ENCODE measurements at places on chromosomes 16 and 17. TPM values are rescaled to one million over a fixed set of nuclear protein-coding genes. Genes with fewer than 3 reads are reported as not detected.

GRCh38 chr17:27631411-27631760, 398 bp downstream of the LGALS9 start:
- no peak for DNase-seq

GRCh38 chr16:30786936-30787612, at the start of gene ZNF629:
ZNF629 (minus strand) TSS chr16:30787205; CDS start chr16:30784482, 2,723 bp downstream.
- DNase-seq, result no peak

DNA sequence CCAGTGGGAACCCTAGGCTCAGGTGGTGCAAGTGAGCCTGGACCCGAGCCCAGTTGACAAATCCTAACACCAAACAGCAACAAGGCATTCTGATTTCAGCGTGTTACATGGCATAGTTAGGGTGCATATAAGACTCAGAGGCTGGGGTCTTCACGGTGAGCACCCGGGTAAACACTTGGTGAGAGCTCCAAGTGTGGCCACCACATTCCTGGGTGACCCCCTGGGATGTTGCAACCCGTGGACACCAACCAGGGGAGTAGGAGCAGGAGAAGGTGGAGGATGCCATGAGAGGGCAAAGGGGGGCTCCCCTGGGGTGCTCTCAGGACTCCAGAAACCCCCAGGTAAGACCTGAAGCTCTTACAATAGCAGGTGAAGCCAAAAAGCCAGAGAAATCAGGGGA, 69.9 kb upstream of the CDH5 start:
- no peak for DNase-seq

Gene TMEM235
- not detected for total RNA-seq

Gene TNFRSF13B
- not detected for total RNA-seq

Gene SPN
- total RNA-seq, result not detected

DNA sequence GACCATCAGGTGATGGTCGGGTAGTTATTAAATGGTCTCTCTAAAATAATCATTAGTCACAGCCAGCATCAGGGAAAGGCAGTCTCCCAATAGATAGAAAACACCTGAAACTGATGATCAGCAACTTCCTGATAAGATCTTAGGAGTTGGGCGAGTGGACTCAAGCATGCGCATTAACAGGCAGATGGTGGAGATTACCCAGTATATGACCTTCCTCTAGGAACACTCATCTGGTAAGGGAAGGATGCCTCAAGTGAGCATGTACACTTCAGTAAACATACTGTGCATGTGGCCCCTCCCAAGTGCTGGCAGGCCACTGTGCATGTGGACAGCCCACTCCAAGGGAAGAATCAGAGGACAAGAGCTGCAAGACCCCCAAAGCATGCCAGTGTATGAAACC, 105.9 kb downstream of the ABCC12 start:
- DNase-seq, result no peak

DNA sequence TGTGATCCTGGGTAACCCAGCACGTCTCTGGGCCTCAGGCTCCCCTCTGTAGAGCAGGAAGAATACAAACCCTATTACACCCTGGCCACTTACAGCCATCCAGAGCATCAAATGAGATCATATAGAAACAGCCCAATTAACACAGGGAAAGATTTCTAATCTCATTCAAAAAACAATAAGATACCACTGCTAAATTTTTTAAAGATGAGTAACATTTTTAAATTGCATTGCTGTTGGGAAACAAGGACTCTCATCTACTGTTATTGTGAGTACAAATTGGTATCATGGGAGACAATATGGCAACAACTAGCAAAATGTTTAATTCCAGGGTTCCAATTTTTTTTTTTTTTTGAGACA, 41.1 kb downstream of the SRL start:
- no peak for DNase-seq

DNA sequence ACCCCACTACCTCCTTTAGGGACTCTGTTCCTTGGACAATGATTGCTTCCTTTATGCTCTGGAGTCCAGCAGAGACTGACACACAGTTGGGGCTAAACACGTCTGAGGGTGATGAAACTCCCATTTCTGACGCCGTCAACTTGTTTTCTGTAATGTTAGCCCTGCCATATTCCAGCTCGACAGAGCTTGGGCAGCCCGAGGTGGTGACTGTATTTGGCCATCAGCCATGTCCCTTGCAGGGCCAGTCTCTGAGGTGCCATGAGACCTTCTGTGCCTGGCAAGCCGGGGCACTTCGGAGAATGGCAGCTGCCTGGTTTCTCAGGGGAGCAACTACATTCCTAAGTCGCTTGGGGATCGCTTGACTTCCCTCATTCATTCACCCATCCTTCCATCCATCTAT, 278.9 kb upstream of the TNRC6C start:
- DNase-seq, result no peak

Gene PIRT
- total RNA-seq, result not detected

- DNase-seq, result no peak
Measured at GRCh38 chr17:58232707-58233156, 5.7 kb upstream of the LPO start.

Gene DNAH17
- total RNA-seq, result 0.05 TPM

Gene SMIM5
- total RNA-seq, result not detected

DNA sequence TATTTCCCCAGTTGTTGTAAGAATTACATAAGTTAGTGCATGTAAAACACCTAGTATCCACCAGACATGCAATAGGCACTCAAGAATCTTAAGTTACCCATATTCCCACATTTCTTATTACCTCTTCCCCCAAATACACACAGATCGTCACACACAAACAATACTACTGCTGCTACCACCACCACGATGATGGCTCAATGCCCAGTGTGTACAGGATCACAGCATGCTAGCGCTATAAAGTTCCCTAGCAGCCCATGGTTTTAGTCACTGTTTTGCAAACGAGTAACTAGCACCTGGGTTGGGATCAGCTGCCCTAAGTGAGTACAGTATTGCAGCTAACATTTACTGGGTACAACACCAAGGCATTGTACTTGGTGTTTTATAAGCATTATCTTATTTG, 411.7 kb downstream of the UTP18 start:
- no peak for DNase-seq

- DNase-seq, result no peak
Measured at GRCh38 chr16:79848719-79849118, 248.2 kb upstream of the MAF start.

Gene MMP2
- 246 TPM for total RNA-seq

Data from glomerular endothelial cell (primary cell).